ENCODE measurements at places on chromosomes 6 and 20.

- DNase-seq: no peak
Measured at GRCh38 chr6:1800845-1801244, 191.1 kb downstream of the FOXC1 start.

DNA sequence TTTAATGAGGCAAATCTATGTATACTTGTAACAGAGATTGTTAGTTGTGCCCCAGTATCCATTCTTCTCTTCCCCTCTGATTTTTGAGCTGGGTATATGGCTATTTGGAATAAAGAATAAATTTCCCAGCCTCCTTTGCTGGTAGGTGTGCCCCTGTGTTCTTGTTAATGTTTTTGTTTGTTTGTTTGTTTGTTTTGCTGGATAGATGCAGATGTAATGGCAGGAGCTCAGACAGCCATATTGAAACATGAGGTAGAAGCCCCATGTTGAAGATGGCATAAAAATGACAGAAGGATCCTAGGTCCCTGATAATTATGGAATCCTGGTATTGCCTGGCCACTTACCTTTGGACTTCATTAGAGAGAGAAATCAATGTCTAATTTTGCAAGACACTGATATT lies 19.9 kb upstream of the FKBP5 start:
- DNase-seq: no peak

DNA sequence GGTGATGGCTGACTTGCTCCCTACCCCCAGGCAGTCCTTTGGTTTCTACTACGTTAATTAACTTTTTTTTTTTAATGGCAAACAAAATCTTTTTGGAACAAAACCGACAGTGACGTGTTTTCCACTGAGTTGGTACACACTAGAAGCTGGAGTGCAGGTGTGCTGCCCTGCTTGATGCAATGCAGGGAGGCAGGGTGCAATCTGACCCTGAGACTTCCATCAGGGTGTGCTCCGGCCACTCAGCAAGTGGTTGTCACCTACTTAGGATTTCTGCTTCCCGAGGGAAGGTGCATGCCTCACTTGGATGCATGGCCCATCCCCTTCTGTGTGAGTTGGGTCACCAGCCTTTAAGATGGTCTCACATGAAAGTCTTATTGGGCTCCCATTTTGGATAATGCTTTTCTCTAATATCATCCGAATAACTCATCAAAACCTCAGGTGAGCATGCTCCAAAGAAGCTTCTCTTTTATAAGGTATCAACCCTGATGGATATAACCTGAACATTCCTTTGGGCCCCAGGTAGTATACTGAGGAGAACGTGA lies 14.0 kb downstream of the RREB1 start:
- no peak for DNase-seq

DNA sequence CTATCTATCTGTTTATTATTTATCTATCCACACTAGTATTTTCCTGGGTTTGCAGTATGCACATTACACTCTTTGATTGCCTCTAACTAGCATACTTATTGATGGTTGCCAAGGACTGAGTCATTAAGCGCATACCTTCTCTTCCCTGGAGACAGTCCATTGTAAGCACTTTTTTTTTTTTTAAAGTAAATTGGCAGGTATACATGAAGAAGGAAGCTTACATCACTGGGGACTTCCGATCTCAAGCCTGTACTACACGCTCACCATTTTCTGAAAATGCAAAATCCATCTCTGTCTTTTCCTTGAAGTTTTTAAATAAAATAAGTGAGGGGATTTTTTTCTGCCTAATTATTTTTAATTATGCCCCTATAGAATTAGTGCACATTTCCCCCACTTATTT lies 63.5 kb downstream of the HMGN3 start:
- DNase-seq: no peak

GRCh38 chr20:3358676-3359340 lies 48.7 kb downstream of the DNAAF9 start:
- DNase-seq: no peak

GRCh38 chr6:138520463-138520862 lies 21.2 kb upstream of the NHSL1 start:
- DNase-seq: no peak

DNA sequence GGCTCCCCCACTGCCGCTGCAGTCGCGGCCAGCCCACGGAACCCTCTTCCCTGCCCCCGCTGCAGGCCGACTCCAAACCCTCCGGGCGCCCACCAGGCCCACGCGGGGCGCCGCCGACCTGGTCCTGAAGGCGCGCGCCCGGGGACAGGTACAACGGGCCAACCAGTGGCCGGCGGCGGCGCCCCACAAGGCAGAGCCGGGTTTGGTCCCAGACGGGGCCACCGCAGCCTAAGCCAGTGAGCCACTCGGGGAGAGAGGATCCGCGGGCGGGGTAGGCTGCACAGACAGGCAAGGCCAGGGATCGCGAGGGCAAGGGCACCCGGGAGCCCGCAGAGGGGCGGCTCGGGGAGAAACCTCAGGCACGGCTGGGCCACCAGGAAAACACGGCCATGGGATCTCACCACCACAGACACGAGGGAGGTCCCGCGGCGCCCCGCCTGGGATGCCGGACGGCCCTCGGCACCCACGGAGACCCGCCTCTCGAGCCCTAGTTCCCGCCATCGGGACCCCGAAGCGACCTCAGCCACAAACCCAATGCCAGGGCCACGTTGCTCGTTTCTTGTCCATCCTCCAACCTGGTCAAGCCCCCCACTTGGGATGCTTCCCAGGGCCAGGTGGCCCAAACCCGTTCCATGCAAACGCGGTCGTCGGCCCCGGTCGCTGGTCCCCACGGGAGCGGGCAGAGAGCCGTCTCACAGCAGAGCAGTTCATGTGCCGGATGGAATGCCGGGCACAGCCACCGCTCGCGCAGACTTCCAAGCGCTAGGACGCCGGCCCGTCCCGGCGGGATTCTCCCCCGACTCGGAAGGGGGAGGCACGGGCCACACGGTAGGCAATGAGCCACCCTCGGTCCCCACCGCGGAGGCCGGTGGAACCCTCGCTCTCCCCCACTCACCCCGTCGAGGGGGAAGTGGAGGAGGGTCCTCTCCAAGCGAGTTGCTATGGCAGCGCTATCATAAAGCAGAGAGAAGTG lies 1956.6 kb upstream of the DEFB115 start:
- DNase-seq: no peak

DNA sequence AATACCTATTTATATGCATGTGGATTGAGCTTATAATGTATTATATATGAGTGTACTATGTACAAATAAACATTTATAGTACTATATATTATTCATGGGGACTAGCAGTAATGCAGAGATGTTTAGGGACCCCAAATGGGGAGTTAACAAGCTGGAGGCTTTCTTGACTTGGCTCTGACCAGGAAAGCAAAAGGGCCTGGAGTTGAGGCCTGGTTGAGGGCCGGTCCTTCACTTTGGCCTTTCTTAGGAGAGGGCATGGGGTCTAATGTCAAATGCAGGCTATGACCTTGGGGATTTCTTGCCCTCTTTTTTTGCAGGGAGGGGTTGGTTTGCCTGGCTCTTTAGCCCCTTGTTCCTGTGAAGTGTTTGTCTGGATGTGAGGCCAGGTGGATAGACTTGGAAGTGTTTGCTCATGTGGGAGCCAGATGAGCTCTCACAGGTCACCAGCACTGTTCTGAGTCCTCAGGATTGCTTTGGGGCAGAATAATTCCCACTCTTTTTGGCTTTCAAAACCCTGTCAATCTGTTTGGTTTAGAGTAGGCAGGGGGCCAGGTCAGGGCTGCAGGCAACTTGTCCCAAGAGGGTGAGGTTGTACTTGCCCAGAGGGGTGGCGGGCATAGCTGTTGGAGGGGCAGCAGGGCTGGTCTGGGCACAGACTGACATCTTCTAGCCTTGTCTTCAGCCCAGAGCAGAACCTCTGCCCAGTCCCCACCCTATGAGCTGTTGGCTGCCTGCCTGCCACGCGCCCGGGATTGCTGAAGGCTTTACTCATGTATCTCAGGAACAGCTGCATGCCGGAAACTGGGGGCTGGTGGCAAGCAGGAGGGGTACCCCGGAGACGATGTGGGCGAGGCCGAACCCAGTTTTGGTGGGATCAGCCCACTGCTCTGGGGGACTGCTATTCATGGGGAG lies 14.6 kb downstream of the TJAP1 start:
- DNase-seq: peak; percentile 67

- DNase-seq: no peak
Measured at GRCh38 chr6:24228681-24229255, 102.8 kb downstream of the NRSN1 start.

GRCh38 chr6:26216886-26217713 lies 129.9 kb downstream of the HFE start:
- peak; percentile 86 for DNase-seq

DNA sequence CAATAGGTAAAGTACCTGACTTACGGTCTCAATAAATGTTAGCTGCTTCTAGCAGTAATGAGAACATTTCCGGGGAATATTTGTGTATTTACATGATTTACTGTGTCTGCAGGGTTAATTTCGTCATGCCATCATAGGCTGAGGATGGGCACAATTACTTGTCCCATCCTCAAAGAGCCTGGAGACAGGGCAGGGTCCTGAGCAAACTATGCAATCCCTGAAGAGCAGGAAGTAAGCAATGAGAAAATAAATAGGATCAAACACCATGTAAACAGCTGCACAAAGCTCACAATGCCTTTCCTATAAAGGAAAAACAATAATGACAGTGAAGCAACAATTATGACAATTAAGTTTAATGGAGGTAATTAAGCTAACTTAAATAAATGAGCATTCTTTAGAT lies 114.6 kb upstream of the FOXQ1 start:
- no peak for DNase-seq

DNA sequence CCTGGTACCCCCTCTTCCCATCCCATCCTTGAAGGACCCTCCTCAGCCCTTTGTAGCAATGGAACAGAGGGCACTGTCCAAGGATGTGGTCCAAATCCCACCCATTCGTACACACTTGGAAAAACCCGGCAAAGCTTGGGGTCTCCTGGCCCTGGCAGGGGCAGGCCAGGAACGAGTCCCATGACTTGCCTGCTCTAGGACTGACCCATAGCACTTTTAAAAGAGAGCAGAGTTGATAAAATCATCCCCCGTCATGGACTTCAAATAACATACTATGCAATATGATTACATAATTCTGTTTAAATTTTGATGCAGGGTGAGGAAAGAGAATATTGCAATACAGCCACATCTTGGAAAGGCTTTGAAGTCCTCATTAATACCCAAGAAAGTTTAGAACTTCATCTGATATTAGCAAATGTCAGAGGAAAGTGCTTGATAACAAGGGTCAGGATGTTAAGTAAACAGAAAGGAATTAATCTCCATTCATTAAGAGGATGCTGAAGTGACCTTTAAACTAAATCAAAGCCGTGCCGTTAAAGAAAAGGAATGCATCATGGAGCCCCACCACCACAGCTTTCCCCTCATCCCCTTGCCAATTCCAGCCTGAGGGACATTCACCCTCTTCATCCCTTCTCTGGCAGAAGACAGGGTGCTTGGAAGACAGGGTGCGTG lies 60.7 kb upstream of the NXT1 start:
- DNase-seq: no peak

GRCh38 chr6:151060766-151061531 lies 178.8 kb upstream of the AKAP12 start:
- DNase-seq: no peak

DNA sequence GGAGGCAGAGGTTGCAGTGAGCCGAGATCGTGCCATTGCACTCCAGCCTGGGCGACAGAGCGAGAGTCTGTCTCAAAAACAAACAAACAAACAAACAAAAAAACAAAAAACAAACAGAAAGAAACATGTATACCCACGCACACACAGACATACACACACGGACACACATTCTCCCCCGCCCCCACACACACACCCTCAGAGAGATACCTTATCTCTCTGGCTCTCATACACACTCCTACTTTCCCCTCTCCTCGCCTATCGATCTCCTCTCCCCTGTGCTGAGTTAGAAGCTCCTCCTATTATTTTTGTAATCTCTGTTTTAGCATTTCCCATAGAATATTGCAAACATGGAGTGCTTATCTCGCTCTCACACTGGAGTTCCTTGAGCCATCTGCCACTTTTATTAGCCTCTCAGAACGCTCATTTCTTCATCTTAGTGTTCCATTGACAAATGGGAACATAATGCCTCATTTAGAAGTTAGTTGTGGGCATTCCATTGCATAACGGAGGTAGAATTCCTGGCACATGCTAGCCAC lies 144.2 kb upstream of the CITED2 start:
- no peak for DNase-seq

- DNase-seq: no peak
Measured at GRCh38 chr6:112087916-112088315, 525 bp downstream of the FAM229B start.

GRCh38 chr6:108403236-108403635 lies 108.4 kb downstream of the AFG1L start:
- DNase-seq: no peak

DNA sequence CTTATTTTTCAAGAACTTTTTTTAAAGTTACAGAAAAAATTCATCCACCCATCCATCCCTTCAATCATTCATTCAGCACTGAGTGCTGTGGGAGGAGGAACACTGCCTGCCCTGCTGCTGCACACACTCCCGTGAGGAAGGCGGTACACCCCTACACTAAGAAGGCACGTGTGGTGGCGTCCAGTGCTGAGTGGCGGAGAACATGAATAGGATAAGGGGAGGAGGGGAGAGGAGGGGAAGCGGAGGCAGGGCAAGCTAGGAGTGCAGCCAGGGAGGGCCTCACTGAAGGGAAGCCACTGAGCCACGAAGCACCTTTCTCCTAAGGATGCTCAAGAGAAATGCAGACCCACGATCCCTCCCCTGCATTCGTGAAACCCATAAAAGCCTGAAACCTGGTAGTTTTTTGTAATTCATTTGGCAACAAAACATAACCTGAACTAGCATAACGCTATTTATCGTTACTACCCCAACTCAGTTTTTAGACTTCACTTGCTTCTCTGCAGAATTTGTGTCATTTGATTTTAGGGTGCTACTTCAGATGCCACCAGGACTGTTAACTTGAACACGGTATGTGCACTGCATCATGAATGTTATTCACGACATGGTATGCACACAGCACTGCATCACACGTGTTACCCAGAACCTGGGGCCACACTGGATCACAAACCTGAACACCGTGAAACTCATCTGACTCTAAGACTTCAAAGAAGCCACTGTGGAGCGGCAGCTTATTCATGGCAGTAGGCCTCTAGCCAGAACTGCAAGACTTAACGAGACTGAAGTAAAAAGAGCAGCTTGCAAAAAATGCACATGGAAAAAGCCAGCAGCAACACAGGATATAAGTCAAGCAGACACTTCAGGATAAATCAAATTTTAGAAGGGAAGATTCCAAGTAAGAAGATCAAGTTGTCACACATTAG lies 3.5 kb downstream of the RNASET2 start:
- no peak for DNase-seq

DNA sequence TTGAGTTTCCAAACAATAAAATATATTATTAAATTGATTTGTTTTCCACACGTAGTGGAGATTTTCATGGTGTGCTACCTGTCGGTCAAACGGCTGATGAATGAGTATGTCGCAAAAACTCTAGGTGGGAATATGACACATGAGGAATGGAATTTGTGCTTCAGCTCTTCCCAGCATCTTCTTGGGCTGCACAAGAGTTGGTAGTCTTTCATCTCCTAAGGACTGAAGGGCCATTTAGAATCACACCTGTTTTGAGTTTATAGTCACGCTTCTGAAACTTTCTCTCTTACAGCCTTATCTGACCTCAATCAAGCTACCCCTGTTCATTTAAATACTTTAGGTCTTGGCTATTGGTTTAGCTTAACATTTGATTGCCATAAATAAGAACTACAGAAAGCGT lies 157.7 kb upstream of the AKAP12 start:
- no peak for DNase-seq

All from SJSA1 (cell line).